Endodermal cell (in vitro differentiated cells): ENCODE measurements at places on chromosomes 7 and 10.
A peak's percentile ranks its signal among the peaks of the same experiment; 100 is the strongest.

DNA sequence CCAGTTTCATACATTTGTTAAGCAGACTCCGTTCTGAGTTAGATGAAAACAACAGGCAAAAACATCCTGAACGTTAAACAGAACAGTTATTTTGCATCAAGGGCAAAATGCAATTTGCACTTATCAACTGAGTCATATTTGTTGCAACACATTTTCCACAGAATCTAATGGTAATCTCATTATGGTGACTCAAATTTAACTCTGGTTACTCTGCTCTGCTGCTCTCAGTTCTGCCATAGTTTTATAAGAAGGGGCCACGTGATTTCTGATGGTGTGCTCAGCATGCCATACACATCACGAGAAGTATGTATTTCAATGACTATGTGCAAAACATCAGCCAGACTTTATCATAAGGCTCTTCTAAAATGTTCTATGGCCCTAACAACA, 148.8 kb downstream of the CHCHD3 start:
- H3K27ac ChIP-seq: no peak overlapping the region
- no peak for DNase-seq
- H3K4me1 ChIP-seq: no peaks in the 10 kb centered on the region
- H3K36me3 ChIP-seq: no peaks in the 10 kb centered on the region
- no peaks in the 10 kb centered on the region for H3K27me3 ChIP-seq
- no peak overlapping the region for H3K4me3 ChIP-seq

DNA sequence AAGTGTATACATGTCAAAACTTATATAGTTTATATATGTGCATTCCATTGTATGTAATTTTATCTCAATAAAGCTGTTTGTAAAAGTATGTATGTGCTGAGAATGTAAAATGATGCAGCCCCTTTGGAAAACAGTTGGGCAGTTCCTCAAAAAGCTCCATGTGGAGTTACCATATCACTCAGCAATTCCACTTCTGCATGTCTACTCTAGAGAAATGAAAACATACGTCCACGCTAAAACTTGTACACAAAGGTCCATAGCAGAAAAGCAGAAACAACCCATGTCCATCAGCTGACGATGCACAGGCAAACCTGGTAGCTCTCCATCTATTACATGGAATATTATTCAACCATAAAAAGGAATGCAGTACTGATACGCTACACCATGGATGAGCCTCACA, 8.3 kb upstream of the RGS10 start:
- no peak overlapping the region for H3K27ac ChIP-seq
- no peaks in the 10 kb centered on the region for H3K36me3 ChIP-seq

GRCh38 chr10:128064970-128065580, 61.1 kb downstream of the MKI67 start:
- H3K27me3 ChIP-seq: peaks cover 20% of the 10 kb centered on the region
- peaks cover 17% of the 10 kb centered on the region for H3K4me1 ChIP-seq
- DNase-seq: no peak
- no peaks in the 10 kb centered on the region for H3K36me3 ChIP-seq
- no peak overlapping the region for H3K27ac ChIP-seq

GRCh38 chr10:46019569-46020343, 10.7 kb downstream of the NCOA4 start:
- H3K4me1 ChIP-seq: peaks cover 12% of the 10 kb centered on the region
- peaks cover 48% of the 10 kb centered on the region for H3K36me3 ChIP-seq

GRCh38 chr7:122686360-122686878, 12.5 kb downstream of the RNF133 start:
- H3K4me1 ChIP-seq: no peaks in the 10 kb centered on the region
- DNase-seq: peak; percentile 62
- no peaks in the 10 kb centered on the region for H3K36me3 ChIP-seq
- H3K27me3 ChIP-seq: no peaks in the 10 kb centered on the region
- H3K27ac ChIP-seq: no peak overlapping the region
- no peak overlapping the region for H3K4me3 ChIP-seq

DNA sequence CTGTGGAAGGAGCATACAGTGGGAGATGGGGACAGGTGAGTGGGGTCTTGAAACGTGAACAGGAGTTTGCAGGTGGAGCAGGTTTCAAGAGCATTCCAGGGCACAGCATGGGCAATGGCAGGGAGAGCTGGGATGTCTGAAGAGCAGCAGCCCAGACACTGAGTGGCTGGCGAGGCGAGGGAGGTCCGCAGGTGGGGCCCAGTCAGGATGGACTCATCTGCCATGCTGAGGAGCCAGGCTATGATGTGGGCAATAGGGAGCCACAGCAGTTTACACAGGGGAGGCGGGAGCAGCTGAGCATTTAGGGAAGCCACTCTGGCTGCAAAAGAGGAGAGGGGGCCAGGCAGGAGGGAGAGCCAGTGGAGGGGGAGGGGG, 138.7 kb downstream of the FAM53B start:
- H3K4me3 ChIP-seq: no peak overlapping the region
- no peaks in the 10 kb centered on the region for H3K27me3 ChIP-seq
- no peaks in the 10 kb centered on the region for H3K4me1 ChIP-seq
- DNase-seq: no peak

GRCh38 chr7:95190515-95190914, 133.8 kb downstream of the PON1 start:
- DNase-seq: peak; percentile 58
- H3K4me3 ChIP-seq: no peak overlapping the region
- no peaks in the 10 kb centered on the region for H3K4me1 ChIP-seq
- no peak overlapping the region for H3K27ac ChIP-seq
- H3K36me3 ChIP-seq: no peaks in the 10 kb centered on the region
- H3K27me3 ChIP-seq: no peaks in the 10 kb centered on the region

DNA sequence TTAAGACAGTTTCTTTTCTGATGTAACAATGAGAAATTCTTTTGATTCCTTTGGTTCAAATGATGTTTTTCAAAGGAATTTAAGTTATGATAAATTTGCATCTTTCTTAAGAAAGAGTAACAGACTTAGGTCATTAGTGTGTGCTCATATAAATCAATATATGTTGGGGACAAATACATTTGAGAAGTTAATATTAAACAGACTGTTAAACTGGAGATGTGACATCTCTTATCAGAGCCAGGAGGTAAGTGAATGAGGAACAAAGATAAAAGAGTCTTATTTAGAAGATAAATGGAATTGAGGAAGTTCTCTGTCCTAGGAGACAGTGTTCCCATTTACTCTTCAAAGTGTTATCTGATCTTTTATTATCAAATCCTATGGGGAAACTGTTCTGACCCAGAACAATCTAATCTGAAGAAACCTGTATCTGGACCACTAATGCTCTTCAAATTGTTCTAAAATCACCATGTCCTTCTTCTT, 104.8 kb upstream of the LAMB4 start:
- peaks cover 37% of the 10 kb centered on the region for H3K4me1 ChIP-seq
- no peaks in the 10 kb centered on the region for H3K27me3 ChIP-seq
- no peak overlapping the region for H3K4me3 ChIP-seq
- H3K36me3 ChIP-seq: no peaks in the 10 kb centered on the region
- no peak for DNase-seq

DNA sequence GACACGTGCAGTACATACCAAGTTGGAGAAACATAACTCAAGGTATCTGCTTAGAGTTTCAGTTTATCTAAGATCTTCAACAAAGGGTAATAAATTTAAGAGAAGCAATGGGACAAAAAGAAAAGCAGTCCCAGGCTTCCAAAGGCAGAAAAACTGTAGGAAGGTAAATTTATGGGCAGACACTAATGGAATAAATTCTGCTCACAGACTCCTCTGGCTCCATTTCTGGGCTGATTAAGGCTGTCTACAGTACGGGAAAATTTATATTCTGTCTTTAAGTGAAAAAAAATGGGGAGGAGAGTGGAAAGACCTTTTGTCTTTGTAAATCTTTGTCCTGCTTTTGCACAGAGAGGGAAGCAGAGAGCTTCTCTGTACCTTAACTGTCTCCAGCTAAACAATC, 587.5 kb upstream of the IGFBP3 start:
- H3K36me3 ChIP-seq: no peaks in the 10 kb centered on the region
- peaks cover 10% of the 10 kb centered on the region for H3K4me1 ChIP-seq
- H3K27ac ChIP-seq: no peak overlapping the region
- H3K4me3 ChIP-seq: no peak overlapping the region
- DNase-seq: no peak

GRCh38 chr10:122098924-122099323, 110.0 kb downstream of the TACC2 start:
- no peak for DNase-seq
- H3K4me1 ChIP-seq: no peaks in the 10 kb centered on the region
- no peaks in the 10 kb centered on the region for H3K36me3 ChIP-seq
- no peaks in the 10 kb centered on the region for H3K27me3 ChIP-seq
- no peak overlapping the region for H3K4me3 ChIP-seq
- no peak overlapping the region for H3K27ac ChIP-seq

DNA sequence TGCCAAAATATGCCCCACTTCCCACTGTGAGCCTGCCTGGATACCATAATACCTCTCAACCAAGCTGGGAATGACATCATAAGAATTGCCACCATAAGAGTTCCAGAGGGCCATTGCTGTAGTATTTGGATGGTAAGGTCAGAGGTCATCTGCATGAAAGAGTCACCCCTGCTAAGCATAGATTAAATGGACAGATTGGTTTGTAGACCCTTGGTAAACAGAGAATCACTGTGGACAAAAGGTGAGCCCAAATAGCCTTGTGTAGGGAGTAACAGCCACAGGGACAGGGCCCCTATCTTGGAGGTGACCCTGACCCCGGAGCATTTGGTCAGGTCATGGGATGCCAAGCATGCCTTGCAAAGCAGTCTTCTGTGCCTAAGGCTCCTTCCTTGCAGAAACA, 129.7 kb downstream of the GPAM start:
- H3K27ac ChIP-seq: no peak overlapping the region
- no peaks in the 10 kb centered on the region for H3K4me1 ChIP-seq
- no peaks in the 10 kb centered on the region for H3K27me3 ChIP-seq
- no peaks in the 10 kb centered on the region for H3K36me3 ChIP-seq

DNA sequence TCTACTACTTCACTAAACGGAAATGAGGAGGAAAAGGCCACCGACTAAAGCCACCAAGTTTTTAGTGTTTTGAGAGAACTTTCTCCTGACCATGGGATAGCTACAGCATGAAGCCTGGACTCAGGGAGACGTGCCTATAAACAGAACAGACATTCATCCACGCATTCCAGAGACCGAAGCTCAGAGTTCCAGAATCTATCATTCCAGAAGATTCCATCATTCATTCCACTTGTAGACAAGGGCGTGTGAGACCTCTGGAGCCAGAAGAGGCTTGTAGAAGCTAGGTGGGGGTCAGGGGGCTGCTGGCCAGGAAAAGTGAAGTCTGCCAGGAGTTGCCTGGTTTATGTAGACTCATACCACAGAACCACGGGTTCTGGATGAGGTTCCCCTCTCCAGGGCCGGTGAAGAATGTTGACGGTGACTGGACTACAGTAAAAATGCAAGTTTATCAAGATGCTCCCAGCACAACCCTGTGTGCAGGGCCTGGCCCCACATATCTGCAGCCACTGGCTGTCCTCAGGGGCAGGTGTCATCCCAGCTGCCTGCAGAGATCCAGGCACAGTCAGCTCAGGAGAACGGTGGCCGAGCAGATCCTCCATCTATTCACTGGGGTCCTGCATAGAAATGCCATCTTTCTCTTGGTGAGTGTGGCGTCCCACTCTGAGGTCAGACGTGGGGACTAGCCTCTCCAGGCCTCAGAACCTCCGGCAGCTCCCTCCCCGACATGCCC, 215.7 kb downstream of the USP6NL start:
- DNase-seq: peak; percentile 36
- H3K36me3 ChIP-seq: no peaks in the 10 kb centered on the region
- no peak overlapping the region for H3K27ac ChIP-seq
- H3K27me3 ChIP-seq: no peaks in the 10 kb centered on the region
- no peaks in the 10 kb centered on the region for H3K4me1 ChIP-seq
- no peak overlapping the region for H3K4me3 ChIP-seq

- no peaks in the 10 kb centered on the region for H3K36me3 ChIP-seq
- H3K4me3 ChIP-seq: no peak overlapping the region
- DNase-seq: no peak
- H3K4me1 ChIP-seq: peaks cover 17% of the 10 kb centered on the region
- H3K27ac ChIP-seq: peak overlapping the region; percentile 50
- H3K27me3 ChIP-seq: no peaks in the 10 kb centered on the region
Observed at GRCh38 chr10:126216632-126216961, 171.7 kb downstream of the ADAM12 start.

DNA sequence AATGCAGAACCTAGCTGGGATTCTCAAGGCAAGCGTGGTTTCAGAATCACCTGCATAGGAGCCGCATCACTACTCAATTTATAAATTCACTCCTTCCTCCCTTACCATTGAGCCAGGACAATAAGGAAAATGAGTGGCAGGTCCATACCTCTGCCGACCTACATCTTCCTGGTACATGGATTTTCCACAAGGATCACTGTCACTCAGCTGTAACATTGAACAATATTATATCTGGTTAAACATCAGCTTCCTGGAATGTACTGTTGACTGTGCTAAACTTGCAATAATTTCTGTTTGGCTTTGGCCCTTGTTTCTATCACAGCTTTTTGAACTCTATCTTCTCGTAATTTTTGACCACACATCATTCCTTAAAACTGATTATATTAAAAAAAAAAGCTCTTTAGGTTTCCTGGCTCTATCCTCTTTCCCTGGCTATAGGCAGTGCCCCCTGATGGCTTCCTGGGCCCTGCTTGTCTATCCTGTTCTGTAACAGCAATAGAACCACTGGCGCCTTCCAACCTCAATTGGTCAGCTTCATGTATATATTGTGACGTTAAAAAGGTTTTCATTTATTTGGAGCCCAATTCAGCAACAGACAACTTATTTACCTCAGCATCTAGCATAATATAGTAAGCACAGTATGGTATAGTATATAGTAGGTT, 59.2 kb downstream of the RNLS start:
- no peaks in the 10 kb centered on the region for H3K36me3 ChIP-seq
- H3K27ac ChIP-seq: no peak overlapping the region
- no peaks in the 10 kb centered on the region for H3K27me3 ChIP-seq
- no peak overlapping the region for H3K4me3 ChIP-seq

DNA sequence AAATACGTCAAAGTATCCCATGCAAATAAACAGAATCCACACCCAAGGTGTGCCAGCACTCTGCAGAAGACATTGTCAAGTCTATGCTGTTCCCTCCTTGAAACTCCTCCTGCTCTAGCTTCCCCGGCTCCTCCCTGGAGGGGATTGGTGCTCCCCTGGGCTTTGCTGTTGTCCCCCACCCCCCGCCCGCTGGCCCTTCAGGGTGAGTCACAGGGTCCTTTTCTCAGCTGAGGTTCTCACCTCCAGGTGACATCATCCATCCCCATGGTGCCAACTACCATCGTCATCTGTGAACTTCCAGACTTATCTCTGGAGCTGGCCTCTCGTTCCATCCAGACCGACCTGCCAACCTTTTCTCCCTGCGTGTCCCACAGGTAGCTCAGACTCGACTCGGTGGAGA, 77.0 kb downstream of the ITIH5 start:
- H3K27me3 ChIP-seq: no peaks in the 10 kb centered on the region
- no peak overlapping the region for H3K4me3 ChIP-seq
- DNase-seq: peak; percentile 62

DNA sequence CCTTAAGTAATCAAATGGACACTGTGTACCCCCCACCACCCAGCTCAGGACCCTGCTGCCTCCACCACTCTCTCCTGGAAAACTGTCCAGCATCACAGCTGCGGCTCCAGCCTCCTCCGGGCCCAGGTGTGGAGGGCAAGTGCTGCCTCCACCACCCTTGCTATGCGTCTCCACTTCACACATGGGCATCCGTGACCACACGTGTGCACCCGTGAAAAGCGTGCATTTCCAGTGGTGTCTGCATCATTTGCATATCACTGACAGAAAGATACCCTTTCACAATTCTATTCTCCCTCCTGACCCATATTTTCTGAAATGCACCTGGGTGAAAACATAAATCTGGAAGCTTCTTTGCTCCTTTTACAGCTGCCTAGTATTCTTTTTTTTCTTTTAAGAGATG, 89.7 kb upstream of the PDGFA start:
- peaks cover 3% of the 10 kb centered on the region for H3K36me3 ChIP-seq
- no peaks in the 10 kb centered on the region for H3K27me3 ChIP-seq
- no peak for DNase-seq

- H3K27ac ChIP-seq: no peak overlapping the region
- DNase-seq: no peak
- no peaks in the 10 kb centered on the region for H3K36me3 ChIP-seq
- no peak overlapping the region for H3K4me3 ChIP-seq
- H3K4me1 ChIP-seq: no peaks in the 10 kb centered on the region
- no peaks in the 10 kb centered on the region for H3K27me3 ChIP-seq
Observed at GRCh38 chr7:50273870-50274269, 30.6 kb upstream of the IKZF1 start.
